ENCODE measurements at places on chromosomes 2 and 18.

DNA sequence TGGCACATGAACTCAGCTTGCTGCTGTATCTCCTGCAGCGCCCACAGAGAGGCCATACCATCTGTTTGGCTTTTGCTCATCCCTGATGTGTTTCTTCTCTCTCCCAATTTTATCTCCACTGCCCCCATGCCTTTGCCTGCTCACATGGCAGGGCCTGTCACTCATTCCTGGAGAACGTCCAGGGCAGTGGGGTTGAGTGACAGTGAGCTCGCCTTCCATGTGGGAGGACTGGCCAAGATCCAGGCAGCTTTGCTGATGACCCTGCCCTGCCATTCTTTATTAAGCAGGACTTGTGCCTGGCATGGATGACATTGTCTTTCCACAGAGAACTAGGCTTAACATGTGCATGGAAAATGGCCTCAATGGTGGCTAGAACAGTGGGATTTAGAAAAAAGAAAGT lies 230.5 kb upstream of the THSD7B start:
- DNase-seq, result no peak

DNA sequence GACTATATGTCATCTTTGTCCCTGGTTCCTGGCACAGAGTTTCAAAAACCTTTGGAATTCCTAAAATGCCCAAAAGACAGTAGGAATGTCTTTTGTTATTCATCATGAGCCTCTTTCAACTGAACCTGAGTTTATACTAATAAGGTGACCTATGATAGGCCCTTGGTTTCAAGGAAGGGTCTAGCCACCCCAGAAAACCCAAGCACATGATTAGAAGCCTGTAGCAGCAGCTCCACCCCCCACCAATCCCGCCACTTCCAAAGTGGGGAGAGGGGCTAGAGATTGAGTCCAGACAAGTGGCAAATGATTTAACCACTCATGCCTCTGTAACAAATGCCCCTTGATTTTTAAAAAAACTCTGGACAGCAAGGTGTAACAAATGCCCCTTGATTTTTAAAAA lies 56.8 kb downstream of the ADD2 start:
- DNase-seq, result no peak

DNA sequence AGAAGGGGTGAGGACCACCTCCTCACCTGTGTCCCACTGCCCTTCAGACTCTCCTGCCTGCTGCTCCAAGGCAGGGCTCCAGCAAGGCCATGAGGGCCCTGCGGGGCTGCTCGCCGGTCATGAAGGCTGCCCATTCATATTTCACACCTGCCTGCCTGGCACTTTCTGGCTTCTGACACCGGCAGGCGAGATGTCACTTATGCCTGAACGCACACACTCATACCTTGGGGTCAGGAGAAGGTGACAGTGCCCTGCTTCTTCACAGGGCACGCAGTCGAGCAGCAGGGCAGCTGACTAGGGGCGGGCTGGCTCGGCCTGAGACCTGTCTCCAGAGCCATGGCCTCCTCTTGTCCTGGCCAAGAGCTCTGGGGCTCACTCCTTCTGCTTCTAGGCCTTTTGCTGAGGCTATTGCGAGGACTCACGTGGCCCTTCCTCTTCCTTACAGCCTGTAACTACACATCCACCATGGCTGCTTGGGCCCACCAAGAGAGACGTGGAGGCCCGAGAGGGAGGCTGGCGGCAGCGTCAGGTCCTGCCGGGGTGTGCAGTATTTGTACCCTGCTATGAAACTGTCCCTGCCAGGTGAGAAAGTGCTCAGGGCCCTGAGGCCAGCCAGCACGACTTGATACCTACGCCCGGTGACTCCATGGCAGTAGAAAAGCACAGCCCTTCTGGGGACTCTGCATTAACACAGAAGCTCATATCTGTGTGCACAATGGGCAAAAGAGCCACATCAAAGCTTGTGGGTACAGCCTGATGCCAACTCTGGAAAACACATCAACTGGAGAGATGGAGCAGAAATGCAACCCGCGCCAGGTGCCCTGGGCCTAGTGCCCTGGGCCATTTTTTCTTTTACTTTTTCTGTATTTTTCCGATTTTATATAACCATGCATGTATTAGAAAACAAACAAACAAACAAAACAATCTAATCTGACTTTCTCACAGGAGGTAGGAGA lies 30.6 kb downstream of the HS6ST1 start:
- no peak for DNase-seq

- DNase-seq, result no peak
Measured at GRCh38 chr2:1561811-1562421, 148.7 kb downstream of the TPO start.

DNA sequence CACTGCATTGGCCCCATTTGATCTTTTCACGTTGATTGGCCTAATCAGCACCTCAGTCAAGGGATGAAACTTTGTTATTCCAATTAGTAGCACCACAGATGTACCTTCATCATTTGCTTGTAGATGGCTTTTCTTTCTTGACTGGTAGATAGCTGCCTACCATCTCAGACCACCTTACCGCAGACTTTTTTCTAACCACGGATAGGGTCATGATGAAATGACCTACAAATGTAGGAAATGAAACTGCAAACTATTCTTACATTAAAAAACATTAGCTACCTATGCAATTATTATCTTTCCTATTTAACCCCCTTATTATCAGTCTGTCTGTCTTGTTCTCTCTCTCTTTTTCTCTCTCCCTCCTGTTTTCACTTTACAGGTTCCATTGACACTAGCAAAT lies 22.4 kb upstream of the SLC25A52 start:
- no peak for DNase-seq

DNA sequence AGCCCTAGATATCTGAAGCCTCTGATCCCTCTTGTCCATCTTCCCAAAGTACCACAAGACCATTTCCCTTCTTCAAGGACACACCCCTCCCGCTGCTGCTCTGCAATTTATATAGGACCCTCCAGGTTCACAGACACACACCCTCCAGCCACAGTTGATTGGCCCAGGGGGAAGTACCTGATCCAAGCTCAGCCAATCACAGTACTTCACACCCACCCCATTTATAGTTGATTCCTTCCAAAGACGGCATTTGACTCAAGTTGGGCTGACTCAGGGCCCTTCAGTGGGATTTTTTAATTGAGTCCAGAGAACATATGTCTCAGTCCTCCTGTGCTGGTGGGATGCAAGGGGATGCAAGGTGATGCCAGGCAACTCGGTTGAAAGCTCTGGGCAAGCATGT lies 59.2 kb downstream of the GYPC start:
- no peak for DNase-seq

DNA sequence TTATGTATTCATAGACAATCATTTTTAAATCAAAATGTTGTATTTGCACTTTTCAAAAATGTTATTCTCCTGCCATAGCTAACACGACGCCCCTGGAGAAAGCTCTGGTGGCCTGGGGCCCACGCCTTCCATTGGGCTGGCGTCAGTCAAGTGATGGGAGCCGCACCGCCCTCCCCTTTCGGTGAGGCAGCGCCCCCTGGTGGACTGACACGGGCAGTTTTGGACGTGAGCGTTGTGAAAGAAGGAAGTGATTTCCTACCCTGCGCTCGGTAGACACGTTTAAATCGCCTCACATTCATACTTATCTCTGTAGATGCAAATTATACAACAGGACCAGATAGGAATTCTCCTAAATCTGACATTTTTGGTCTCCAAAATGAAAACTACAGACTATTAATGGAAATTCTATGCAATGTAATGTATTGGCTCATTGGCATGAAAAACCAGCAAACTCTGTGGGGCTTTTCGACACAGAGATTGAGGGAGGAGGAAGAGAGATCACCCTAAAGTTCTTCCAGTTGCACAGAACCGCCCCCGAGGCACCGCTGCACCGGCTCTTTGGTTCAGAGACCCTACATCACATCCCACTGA lies 326.2 kb upstream of the SOX11 start:
- peak; percentile 4 for DNase-seq

DNA sequence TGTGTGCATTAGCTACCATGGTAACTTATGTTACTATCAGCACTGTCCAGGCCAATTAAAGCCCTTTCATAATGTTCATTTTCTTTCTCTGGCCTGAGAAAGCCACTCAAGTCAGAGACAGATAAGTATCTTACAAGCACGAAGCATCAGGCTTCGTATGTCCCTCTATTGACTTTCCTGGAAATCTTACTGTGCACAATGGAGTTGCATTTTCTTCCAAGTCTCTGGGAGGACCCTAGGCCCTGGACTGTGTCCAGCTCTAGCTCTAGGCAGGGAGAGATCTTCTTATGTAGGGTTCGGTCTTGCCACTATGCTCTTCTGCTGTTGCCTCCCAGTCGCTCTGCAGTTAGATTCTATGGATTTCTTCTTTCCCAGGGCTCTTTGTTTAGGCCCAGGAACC lies 40.0 kb upstream of the ITGA6 start:
- DNase-seq, result no peak

- no peak for DNase-seq
Measured at GRCh38 chr2:99088017-99088416, 53.5 kb upstream of the C2orf15 start.

DNA sequence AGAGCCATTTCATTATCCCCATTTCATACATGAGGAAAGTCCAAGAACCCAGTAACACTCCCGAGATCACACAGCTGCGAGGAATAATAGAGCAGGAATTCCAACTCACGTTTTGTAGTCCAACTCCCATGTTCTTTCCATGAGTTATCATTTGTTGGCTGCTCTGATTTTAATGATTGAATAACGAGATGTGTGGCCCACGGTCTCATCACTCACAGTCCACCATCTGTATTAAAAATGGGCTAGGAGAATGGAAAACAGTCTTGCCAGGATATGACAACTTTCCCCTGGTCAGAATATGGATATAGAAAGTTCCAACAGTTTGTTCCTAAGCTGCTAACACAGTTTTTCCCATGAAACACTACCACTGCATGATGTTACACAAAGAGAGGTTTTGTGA lies 147.5 kb downstream of the METTL4 start:
- DNase-seq, result no peak

- DNase-seq, result no peak
Measured at GRCh38 chr18:3286159-3286558, 24.2 kb downstream of the MYL12B start.

GRCh38 chr2:217618744-217619143 lies 384.1 kb downstream of the TNS1 start:
- DNase-seq, result no peak

GRCh38 chr2:168789776-168790175 lies 12.7 kb upstream of the NOSTRIN start:
- DNase-seq, result no peak

DNA sequence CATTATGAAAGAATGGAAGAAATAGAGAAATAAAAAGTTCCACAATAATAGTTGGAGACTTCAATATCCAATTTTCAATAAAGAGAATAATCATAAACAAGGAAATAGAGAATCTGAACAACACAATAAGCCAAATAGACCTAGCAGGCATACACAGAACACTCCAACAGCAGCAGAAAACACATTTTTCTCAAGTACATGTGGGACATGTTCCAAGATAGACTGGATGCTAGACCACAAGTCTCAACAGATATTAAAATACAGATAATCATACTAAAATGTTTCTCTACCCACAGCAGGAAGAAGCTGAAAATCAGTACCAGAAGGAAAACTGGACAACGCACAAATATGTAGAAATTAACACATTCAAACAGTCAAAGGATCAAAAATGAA lies 113.9 kb downstream of the USP34 start:
- no peak for DNase-seq

- DNase-seq, result no peak
Measured at GRCh38 chr2:236508466-236508865, 61.2 kb upstream of the ACKR3 start.

- DNase-seq, result no peak
Measured at GRCh38 chr18:13536578-13536977, 189.8 kb downstream of the FAM210A start.

DNA sequence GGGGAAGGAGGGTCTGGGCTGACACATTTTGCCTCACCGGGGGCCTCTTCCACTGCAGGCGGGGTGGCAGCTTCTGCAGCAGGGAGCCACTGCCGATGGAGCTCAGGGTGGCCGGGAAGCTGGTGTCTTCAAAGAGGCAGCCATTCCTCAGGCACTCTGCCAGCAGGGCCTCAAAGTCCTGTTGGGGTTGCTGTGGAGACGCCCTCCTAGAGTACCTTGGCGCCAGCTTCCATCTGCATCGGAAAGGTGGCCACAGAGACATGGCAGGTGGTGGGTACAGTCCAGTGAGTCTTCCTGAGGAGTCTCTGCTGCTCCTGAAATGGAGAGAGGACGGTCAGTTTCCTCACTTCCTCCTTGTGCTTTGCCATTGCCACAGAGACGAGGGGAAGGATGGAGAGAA lies 12.1 kb downstream of the CAPN14 start:
- DNase-seq, result no peak

DNA sequence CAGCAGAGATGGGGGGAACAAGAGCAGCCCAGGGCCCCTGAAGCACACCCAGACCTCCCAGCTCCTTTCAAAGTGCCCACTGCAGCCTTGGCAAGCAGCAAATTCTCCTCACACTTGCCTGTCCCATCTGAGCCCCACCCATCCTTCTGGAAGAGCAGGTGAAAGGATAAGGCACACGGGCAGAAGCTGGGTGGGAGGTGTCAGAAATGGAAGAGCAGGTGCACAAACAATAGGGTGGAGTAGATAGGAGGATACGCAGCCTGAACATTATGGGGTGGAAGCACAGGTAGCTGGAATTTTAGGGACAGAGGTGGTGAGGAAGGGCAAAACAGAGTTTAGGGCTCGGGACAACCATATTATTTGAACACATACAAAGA lies 69.2 kb downstream of the TNS1 start:
- DNase-seq, result no peak

Measured in stimulated activated CD4-positive, alpha-beta T cell treated with anti-CD3 and anti-CD28 coated beads, Interleukin-12 subunit alpha, Interleukin-12 subunit beta, amount 100 ng/mL, for 24 hours (primary cell).